ENCODE measurements at places on chromosomes 2 and 18. TPM values are rescaled to one million over a fixed set of nuclear protein-coding genes. Genes with fewer than 3 reads are reported as not detected.

PTH2R gene
- 2.8 TPM for total RNA-seq

RGPD4 gene
- total RNA-seq, result not detected

GAD1 gene
- 162 TPM for total RNA-seq

CCDC178 gene
- 0.31 TPM for total RNA-seq

Measured in parietal lobe (tissue), 2 donors.